Breast epithelium (tissue), 4 donors: ENCODE measurements at places on chromosomes 2 and 18. TPM values are rescaled to one million over a fixed set of nuclear protein-coding genes. Genes with fewer than 3 reads are reported as not detected.

GRCh38 chr18:33706391-33706790, 128.4 kb downstream of the ASXL3 start:
- H3K27ac ChIP-seq, result no peak overlapping the region
- no peaks in the 10 kb centered on the region for H3K27me3 ChIP-seq
- no peak for DNase-seq
- no peaks in the 10 kb centered on the region for H3K36me3 ChIP-seq
- no peaks in the 10 kb centered on the region for H3K4me1 ChIP-seq

- no peaks in the 10 kb centered on the region for H3K27me3 ChIP-seq
- no peaks in the 10 kb centered on the region for H3K36me3 ChIP-seq
- no peak overlapping the region for H3K27ac ChIP-seq
- H3K4me3 ChIP-seq, result no peak overlapping the region
Measured at GRCh38 chr2:164597983-164598382, 23.3 kb downstream of the GRB14 start.

GRCh38 chr2:192735447-192735846, 540.7 kb upstream of the TMEFF2 start:
- H3K27ac ChIP-seq, result no peak overlapping the region
- no peaks in the 10 kb centered on the region for H3K27me3 ChIP-seq
- DNase-seq, result no peak
- H3K4me1 ChIP-seq, result no peaks in the 10 kb centered on the region

GRCh38 chr2:84938194-84938879, 32.6 kb upstream of the KCMF1 start:
- no peaks in the 10 kb centered on the region for H3K27me3 ChIP-seq
- H3K4me1 ChIP-seq, result no peaks in the 10 kb centered on the region
- no peak for DNase-seq
- no peak overlapping the region for H3K4me3 ChIP-seq

DNA sequence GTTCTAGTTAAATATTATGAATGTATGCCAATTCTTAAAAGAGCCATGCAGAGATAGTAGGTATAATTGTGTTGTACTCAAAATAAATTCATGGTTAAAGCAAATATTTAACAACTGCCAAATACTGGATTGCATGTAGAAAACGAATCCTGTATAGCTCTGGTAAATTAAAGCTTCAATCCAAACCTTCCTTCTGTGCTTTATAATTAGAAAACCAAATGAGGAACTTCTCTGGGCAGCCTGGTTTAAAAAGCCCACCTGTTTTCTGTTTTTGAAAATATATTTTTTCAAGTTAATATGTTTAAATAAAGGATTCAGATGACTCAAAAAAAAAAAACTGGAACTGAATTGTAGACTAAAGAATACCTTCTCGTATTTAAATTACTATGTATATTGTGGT, 48.3 kb upstream of the ITGA4 start:
- DNase-seq, result no peak
- no peaks in the 10 kb centered on the region for H3K4me1 ChIP-seq
- H3K4me3 ChIP-seq, result no peak overlapping the region
- no peaks in the 10 kb centered on the region for H3K27me3 ChIP-seq

The CLEC4F gene
- total RNA-seq, result not detected
